ENCODE measurements at places on chromosomes 3 and 15. TPM values are rescaled to one million over a fixed set of nuclear protein-coding genes. Genes with fewer than 3 reads are reported as not detected.

DNA sequence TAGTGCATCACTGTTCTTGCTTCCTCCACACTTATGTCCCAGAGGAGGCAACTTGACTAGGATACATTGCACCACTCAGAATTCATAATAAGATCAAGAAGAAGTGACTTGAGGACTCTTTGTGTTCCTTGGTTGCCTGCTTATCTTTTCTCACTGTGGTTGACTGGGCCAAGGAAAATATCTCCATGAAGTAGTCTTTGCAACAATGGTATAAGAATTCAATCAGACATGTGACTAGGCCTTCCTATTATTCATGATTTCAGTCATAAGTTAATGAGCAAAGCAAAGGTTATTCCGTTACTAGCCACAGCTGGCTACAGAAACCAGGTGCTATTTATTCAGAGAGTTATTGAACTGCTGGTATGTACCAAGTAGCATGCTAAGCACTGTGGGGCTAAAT, 359.3 kb downstream of the RORA start:
- DNase-seq: no peak

GRCh38 chr15:91472316-91472756, 372.3 kb downstream of the SV2B start:
- DNase-seq: no peak

GRCh38 chr3:126859415-126860246, 123.3 kb upstream of the PLXNA1 start:
- no peak for DNase-seq

DNA sequence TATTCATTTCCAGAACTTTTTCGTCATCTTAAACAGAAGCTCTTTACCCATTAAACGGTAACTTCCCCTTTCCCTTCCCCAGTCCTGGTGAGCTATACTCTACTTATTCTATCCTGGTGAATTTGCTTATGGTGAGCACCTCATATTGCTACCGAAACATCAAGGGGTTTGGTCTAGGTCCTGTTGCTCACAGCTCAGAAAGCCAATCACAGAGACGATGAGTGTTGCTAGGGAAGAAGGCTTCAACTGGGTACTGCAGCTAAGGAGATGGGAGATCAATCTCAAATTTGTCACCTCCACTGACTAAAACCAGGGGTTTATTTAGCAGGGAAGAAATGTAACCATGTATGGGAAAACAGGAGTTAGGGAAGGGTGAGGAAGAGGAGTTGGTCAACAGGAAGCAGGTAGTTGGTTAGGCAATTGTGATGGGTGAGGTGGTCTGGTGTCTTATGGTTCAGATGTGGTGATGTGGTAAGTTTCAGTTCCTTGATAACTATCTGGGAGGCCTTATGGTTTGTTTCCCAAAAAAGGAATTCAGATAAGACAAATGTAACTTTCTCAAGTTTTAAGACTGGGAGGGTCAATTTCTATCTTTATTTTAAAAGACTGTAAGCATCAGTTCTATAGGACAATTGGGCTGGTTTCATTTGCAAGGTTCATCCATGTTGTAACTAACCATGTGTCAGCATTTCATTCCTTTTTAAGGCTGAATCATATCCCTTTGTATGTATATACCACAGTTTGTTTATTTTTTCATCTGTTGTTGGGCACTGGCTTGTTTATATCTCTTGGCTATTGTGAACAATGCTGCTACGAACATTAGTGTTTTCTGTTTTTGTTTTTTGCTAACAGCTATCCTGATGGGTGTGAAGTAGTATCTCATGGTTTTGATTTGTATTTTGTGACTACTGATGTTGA, 24.3 kb downstream of the ARHGAP11B start:
- no peak for DNase-seq

TRH gene
- not detected for polyA plus RNA-seq
